ENCODE measurements at places on chromosomes 2 and 18.

DNA sequence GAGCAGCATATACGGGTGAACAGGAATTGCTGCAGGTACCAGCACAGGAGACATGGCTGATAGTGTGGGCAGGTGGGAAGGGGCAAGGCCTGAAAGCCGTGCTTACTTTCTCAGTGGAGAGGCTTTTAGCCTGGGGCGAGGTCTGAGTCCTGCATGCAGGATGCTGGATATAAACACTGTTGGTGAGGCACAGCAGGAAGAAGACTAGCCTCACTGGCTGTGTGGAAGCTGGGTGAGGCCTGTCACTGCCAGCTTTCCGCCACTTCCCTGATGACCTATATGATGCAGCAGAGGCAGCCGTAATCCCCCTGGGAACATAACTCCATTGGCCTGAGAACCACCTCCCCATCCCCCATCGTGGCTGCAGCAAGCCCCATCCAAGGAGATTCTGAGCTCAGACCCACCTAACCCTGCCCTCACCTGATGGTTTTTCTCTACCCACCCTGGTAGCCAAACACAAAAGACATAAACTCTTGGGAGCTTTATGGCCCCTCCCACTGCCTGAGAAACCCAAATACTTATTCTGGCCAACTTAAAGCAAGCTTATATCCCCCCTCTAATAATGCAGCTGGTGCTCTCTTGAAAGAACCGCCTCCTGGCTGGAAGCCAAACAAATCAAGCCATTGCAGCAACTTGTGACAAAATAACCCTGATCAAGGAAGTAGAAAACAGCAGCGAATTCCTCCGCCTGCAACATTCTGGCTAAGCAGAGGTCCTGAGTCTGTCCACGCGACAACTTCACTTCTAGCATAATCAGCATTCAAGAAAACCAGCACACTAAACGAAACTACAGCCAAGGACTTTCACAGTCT, 54.6 kb upstream of the DSC1 start:
- no peak for DNase-seq

- no peak for DNase-seq
Measured at GRCh38 chr2:100317634-100318033, 4.7 kb downstream of the LONRF2 start.

DNA sequence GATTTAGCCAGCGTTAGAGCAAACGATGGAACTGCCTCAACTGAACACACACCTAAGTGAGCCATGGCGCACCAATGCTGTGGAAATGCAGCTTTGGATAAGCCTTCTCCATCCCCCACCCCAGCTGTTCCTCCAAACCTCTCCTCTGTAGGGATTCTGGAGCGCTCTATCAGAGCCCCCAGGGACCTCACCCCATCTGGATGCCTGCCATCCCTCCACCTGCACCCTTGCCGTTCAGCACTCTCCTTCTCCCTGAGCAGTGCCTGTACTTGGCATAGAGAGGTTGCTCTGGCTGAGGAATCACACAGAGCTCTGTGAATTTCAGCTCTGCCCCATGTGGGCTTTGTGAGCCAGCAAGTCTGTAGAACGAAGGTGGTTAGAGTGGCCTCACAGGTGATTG, 42.8 kb upstream of the INHBB start:
- no peak for DNase-seq

DNA sequence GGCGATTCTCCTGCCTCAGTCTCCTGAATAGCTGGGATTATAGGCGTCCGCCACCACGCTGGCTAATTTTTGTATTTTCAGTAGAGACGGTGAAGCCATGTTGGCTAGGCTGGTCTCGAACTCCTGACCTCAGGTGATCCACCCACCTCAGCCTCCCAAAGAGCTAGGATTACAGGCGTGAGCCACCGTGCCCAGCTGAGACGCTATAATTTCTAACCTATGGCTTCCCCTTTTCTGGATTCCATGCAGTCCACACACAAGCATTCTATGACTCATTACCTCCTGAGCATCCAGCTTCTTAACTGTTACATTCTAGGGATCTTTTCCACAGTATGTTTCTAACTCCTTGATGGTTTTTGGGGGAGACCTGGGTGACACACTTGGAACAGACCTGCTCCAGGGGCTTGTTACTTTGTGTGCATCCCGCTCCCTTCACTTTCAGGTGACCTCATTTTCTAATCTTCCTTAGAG, 11.8 kb upstream of the KCMF1 start:
- peak; percentile 73 for DNase-seq

DNA sequence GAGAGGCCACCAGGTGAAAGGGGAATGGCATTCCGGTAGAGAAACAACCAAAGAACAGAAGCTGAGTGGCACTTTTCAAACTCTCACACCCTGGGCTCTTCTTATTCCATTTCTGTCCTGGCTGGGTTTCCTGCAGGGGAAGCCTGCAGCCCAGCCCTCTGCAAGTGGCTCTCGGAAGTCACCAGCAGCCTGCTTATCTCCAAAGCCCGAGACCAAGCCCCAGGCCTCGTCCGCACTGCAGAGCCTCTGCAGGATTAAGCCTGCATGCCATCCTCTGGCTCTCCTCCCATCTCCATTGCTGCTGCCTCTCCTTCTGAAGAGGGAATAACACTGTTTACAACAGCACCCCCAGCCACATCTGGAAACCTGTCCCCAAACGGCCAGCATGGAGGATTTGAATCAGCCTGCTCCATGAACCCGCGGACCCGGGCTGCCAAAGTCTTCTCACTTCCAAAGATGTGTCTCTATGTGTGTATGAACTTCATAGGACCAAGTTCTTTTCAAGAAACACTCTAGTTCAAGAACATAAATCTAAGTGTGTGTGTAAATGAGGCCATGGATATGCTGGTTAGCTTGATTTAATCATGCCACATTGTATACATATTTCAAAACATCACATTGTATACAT, 54.2 kb downstream of the DIPK1C start:
- DNase-seq, result no peak
